ENCODE measurements at places on chromosomes 16 and 17. TPM values are rescaled to one million over a fixed set of nuclear protein-coding genes. Genes with fewer than 3 reads are reported as not detected.

DNA sequence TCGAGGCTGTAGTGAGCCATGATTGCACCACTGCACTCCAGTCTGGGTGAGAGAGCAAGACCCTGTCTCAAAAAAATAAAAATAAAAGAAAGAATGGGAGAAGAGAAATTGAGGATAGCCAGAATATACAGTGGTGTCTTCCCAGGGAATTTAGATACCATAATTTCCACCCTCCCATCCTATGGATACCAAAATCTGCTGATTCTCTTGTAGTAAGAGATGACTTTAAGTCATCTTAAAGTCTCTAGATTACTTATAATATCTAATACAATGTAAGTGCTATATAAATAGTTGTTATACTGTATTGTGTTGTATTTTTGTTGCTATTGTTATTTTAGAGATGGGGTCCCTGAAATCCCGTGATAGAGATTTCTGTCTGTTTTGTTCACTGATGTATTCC, 1.5 kb upstream of the ERAL1 start:
- DNase-seq, result no peak

DNA sequence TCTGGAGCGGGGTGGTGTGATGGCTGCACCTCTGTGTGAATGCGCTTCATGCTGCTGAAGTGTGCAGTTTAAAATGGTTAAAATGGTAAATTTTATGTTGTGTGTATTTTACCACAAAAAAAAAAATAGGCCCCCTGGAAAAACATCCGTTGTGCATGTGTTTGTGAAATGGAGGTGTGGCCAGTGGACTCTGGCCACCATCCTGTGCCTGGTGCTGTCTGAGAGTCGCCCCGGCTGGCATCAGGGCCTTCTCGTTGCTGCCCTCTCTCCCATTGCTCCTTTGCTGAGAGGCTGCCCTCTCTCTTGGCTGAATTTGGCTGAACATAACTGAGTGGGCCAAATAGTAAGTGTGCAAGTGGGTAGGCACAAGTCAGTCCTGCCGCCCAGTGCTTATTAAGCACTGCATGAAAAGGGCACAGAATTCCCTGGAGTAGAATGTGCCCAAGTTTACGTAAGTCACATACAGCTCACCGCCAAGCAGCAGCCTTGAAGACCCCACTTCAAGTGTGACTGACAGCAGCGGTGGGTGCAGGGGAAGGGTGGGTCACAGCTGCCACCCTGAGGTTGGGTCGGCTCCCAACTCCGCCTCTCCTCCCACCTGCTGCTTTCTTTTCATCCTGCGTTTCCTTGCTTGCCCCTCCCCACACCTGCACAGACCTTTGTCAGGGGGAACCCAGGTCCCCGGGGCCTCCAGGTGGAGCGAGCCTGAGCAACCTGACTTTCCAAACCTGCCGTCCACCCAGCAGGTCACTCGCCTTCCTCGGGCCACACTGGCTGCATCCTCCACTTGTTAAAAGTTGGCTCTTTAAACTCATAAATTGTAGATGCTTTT, 46.8 kb downstream of the FOXK2 start:
- no peak for DNase-seq

- DNase-seq, result no peak
Measured at GRCh38 chr17:19244781-19245180, 7.6 kb downstream of the EPN2 start.

GRCh38 chr16:57632568-57632967, 4.1 kb downstream of the ADGRG1 start:
- no peak for DNase-seq

Gene CBX8
- 0.34 TPM for polyA plus RNA-seq

Gene NGFR
- polyA plus RNA-seq, result 33.5 TPM

All from mammary epithelial cell (primary cell).